ENCODE measurements at places on chromosomes 1 and 21.
A peak's percentile ranks its signal among the peaks of the same experiment; 100 is the strongest.

DNA sequence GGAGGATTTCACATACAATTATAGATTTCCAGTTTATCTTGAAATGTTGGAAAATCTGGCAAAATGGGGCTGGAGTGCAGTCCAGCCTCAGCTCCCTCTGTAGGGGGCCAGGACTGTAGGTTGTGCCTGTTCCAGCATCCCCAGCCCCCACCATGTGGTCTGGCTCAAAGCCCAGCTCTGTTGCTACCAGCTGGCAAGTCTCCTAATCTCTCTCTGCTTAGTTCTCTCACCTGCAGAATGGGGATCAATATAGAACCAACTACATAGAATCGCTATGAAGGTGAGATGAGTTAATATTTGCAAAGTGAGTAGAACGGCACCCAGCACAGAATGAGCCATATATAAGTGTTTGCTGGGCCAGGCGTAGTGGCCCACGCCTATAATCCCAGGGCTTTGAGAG, 50.0 kb upstream of the TARDBP start:
- peak; percentile 96 for DNase-seq

DNA sequence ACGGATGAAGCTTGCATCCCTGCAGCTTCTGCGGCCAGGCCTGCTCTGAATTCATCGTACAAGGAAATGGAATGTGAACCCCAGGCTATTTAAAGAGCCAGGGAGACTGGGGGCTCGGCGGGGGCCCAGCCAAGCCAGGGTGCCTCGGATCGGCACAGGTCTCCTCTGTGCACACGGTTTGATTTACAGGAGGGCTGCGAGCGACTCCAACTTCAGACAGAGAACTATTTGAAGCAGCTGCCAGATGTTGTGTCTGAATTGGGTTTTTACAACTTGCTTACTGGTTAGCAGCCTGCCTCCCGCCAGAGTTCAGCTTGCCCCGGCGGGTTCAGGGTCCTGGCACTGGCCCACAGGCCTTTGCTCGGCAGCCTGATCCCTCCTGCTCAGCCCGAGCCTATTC, 83.2 kb downstream of the SPSB1 start:
- DNase-seq = no peak

GRCh38 chr1:232974971-232975370, 24.6 kb downstream of the NTPCR start:
- no peak for DNase-seq

GRCh38 chr1:201781437-201781836, 47.5 kb upstream of the IPO9 start:
- no peak for DNase-seq

DNA sequence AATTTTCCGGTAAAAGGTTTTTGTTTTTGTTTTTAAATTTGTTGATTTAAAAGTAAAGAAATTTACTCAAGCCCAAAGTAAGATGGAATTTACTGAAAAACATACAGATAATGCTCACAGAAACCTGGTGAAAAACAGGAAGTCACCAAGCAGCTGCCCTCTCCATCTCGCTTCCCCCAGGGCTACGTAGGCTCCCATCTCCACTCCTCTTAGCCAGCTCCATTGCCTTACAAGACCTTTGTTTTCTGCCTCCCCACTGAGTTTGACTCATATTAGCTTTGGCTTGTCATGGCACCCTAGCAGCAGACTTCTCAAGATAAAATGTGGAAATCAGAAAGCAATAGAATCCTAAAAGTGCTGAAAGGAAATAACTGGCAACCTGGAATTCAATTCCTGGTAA, 57.9 kb downstream of the PHTF1 start:
- no peak for DNase-seq
